ENCODE measurements at places on chromosomes 7 and 10. TPM values are rescaled to one million over a fixed set of nuclear protein-coding genes. Genes with fewer than 3 reads are reported as not detected.

The H2BK1 gene
- not detected for total RNA-seq

The CACNA2D1 gene
- total RNA-seq, result 15.0 TPM

The CALML3 gene
- not detected for total RNA-seq

The ATOH7 gene
- not detected for total RNA-seq

The ABCB4 gene
- total RNA-seq, result 2.9 TPM

The MPP7 gene
- 2.1 TPM for total RNA-seq

The SPDYE2 gene
- not detected for total RNA-seq

The SLC13A1 gene
- not detected for total RNA-seq

The TAS2R41 gene
- total RNA-seq, result not detected

The PRR15 gene
- 11.2 TPM for total RNA-seq

The AMPH gene
- total RNA-seq, result 0.17 TPM

The GSTO2 gene
- total RNA-seq, result 8.9 TPM

The MALSU1 gene
- 55.3 TPM for total RNA-seq

The CYP26C1 gene
- total RNA-seq, result 0.65 TPM

The CCDC136 gene
- total RNA-seq, result not detected
